ENCODE measurements at places on chromosomes 4 and X. TPM values are rescaled to one million over a fixed set of nuclear protein-coding genes. Genes with fewer than 3 reads are reported as not detected.

The PPP1R3F gene
- total RNA-seq = 9.2 TPM

The FGF2 gene
- total RNA-seq = 29.2 TPM

The CDS1 gene
- not detected for total RNA-seq

The H2BW2 gene
- total RNA-seq = not detected

The ANKRD17 gene
- total RNA-seq = 68.5 TPM

The RTL9 gene
- 0.05 TPM for total RNA-seq

- no peak for DNase-seq
These were observed 43.6 kb downstream of the HTT-AS start for GRCh38 chr4:3030566-3031356.

GRCh38 chr4:8695237-8696219 is 103.0 kb downstream of the CPZ start:
- peak; percentile 68 for DNase-seq

GRCh38 chr4:120622601-120623000 is 299.9 kb downstream of the PRDM5 start:
- no peak for DNase-seq

DNA sequence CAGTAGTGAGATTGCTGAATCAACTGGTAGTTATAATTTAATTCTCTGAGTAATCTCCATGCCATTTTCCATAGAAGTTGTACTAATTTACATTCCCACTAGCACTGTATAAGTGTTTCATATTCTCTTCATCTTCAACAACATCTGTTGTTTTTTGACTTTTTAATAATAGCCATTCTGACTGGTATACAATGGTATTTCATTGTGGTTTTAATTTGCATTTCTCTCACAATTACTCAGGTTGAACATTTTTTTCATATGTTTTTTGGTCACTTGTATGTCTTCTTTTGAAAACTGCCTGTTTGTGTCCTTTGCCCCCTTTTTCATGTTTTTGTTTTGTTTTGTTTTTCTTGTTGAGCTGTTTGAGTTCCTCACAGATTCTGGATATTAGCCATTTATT is 880.2 kb downstream of the RAPGEF2 start:
- DNase-seq = no peak

- no peak for DNase-seq
These were observed 665.8 kb upstream of the POU3F4 start for GRCh38 chrX:82842286-82842685.

- DNase-seq = peak; percentile 48
These were observed 17.0 kb upstream of the MOB1B start for GRCh38 chr4:70885174-70885573.

DNA sequence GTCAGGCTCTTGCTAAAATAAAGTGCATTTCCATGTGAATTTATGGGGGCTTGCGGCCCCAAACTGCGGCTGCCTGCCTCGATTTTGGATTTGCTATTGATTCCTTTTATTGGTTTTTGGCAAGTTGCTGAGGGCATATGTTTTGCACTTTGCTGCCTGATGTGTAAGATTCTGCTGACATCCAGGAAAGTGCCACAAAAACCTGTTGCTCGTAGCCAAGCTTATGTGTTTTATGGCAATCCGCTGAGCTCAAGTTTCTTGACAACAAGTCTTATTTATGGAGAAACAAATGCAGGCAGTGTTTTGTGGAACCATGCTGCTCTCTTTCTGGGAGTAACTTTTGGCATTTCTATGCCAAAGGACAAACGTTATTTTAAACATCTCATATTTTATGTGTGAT is 97.3 kb upstream of the DDIT4L start:
- no peak for DNase-seq

All from osteocyte (in vitro differentiated cells).